ENCODE measurements at places on chromosomes 5 and 9.

DNA sequence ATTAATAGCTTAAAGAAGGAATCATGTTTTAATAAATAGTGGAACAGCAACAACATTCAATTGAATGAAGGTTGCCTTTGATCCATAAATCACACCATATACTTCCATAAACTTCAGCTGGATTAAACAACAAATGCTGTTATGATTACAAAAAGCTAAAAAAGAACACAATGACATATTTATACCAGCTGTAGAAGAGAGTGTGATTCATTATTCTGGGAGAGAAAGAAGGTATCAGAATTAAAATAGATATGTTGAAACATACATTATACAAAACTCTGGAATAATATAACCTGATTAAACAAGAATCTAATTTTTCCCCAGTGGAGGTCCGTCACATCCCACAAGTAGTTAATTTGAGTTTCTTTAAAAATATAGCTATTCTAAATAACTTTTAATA, 7.5 kb upstream of the RECK start:
- no peak for DNase-seq

- no peak for DNase-seq
Measured at GRCh38 chr9:110802416-110803035, 133.9 kb downstream of the MUSK start.

DNA sequence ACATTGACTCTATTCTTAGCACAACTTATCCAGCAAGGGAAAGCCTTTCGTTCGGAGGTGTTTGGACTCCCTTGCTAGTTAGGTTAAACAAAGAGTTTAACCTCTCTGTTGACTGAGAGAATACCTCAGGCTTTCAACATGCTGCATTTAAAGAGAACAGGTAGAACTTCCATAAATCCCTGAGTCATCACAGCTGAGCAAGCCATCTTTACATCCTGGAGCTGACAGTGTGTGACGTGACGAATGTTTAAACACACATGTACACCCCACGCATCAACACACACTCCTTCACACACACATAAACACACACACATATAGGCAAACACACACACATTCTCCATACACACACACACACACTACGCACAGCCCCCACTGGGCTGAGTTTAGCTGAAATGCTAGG, 152.8 kb downstream of the ADAMTS12 start:
- no peak for DNase-seq

GRCh38 chr9:106878934-106879333, 16.0 kb downstream of the ZNF462 start:
- DNase-seq: no peak

DNA sequence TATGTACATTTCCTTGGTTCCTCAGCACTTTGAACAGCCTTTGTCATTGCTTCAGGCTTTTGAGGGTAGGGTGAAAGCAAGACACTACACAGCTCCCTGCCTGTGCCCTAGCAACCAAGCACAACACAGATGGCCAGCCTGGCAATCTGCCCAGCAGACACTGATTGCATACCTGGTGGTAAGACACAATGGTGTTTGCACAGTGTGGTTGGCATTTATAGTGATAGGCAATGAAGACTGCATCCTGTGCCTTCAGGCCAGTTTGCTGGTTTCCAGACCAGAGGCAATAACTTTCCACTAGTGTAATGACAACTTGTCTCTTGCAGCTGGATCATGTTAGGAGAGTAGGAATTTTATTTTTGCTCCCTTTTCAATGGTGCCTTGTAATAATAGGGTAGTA, 144.5 kb upstream of the TNC start:
- DNase-seq: no peak

DNA sequence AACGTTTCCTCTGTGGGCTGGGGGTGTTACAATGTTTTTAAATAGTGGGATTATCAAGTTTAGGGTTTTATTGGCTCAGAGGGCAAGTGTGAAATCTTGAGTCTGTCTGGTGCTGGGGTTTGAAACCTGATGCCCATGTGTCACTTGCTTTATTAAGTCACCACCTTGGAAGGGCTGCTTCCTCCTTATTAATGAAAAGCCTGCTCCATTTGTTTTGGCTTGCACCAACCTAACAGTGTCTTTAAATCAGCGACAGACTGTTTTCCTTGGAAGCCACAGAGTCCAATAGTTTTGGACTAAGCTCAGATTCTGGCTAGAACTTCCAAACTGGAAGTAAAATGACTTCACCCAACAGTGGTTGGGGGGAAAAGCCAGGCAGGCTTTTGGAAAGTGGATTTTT, 10.7 kb upstream of the PALM2AKAP2 start:
- no peak for DNase-seq

GRCh38 chr9:35203528-35203927, 41.7 kb downstream of the UNC13B start:
- DNase-seq: no peak
